CD4-positive, alpha-beta T cell treated with Interferon alpha-2 for 1 hour (primary cell): ENCODE measurements at places on chromosomes 16 and 17.

DNA sequence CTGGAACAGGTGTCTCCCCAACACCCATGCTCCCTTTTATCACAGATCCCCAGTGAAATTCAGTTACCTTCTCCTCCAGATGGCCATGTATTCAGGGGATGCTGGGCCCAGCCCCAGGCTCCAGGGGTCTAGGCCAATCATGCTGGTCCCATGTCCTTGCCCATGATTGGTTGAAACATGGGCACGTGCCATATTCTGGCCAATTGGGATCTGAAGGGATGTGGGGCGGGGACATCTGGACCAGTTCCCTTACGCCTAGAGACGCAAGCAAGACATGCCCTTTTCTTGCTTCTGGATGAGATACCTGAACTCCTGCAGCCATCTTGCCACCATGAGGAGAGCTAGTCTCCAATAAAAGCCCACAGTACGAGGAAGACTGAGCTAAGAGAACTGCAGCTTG lies 31.0 kb upstream of the ST6GALNAC1 start:
- no peak for DNase-seq

- DNase-seq: no peak
These were observed 9.0 kb upstream of the SLFN12L start for GRCh38 chr17:35546487-35546886.

- no peak for DNase-seq
These were observed 23.1 kb downstream of the MSI2 start for GRCh38 chr17:57279432-57279831.

GRCh38 chr17:1000597-1001461 lies 3.9 kb downstream of the TIMM22 start:
- no peak for DNase-seq

GRCh38 chr17:44794851-44795413 lies 35.2 kb downstream of the GJC1 start:
- DNase-seq: no peak

DNA sequence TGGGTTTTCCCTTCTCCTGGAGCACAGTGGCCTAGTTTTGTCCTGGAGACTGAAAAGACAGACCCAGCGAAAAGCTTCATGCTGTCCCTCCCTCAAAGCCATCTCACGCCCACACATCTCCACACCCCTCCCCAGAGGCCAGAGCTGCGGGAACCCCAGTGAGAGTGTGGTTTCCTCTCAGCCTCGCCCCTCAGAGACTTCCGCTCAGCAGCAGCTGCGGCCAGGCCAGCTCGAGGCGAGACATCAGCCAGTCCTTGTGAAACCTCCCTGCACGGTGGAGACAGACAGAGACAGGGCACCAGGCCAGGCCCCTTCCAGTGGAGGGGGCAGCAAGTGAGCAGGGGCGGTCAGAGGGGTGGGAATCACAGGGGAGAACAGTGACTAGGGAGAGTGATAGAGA lies 77.0 kb upstream of the TNRC6C start:
- DNase-seq: peak; percentile 86

DNA sequence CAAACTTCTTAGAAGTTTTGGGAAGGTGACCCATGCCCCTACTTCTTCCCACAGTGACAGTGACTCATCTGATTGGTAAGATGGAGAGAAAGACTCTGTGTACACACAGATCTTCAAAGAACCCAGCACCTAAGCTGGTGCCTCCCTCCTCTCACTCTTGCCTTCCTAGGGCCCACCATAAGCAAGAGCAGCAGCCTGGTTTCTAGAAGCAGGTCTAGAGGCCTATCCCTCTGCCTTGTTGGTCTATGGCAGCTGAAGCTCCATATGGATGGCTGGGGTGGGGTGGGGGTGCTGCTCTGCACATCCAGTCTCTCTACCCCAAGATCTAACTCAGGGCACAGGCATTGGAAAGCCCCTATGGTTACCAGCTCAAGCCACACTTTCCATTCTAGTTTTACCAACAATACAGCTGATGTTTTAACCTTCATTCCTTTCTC lies 47.5 kb downstream of the STAT3 start:
- DNase-seq: peak; percentile 32

- DNase-seq: no peak
These were observed 27.0 kb downstream of the RTN4RL1 start for GRCh38 chr17:1997927-1998742.

DNA sequence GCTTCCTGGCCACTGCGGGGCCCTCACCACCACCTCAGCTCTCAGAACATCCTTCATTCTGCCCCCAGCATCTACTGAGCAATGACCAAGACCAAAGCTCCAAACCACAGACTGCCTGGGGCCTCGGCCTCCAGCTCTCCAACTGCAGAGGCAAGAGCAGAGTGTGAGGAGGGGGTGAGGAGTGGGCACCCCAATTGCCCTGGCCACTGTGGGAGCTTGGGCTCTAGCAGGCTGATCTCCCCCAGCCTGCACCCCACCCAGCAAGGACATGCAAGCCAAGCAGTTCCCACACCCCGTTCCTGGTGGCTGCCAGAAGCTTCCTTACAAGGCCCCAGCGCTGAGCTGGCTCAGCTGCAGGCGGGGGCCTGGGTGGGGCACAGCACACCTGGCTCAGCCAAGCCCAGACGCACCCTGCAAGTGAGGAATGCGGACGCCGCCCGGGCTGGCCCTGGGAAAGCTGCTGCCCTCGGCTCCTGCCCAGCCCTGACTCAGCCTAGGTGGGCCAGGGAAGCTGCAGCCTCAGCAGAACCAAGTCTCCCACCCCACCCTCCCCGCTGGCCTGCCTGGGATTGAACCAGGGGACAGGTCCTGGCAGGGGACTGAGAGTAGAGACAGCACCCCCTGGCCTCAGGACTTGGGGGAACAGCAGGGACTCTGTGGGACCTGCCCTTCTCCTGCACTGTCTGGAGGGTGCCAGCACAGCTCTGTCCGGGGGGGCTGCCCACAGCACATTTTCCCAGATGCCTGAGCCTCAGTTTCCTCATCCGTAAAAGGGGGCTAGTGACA lies 29.7 kb upstream of the KRT17 start:
- DNase-seq: no peak

DNA sequence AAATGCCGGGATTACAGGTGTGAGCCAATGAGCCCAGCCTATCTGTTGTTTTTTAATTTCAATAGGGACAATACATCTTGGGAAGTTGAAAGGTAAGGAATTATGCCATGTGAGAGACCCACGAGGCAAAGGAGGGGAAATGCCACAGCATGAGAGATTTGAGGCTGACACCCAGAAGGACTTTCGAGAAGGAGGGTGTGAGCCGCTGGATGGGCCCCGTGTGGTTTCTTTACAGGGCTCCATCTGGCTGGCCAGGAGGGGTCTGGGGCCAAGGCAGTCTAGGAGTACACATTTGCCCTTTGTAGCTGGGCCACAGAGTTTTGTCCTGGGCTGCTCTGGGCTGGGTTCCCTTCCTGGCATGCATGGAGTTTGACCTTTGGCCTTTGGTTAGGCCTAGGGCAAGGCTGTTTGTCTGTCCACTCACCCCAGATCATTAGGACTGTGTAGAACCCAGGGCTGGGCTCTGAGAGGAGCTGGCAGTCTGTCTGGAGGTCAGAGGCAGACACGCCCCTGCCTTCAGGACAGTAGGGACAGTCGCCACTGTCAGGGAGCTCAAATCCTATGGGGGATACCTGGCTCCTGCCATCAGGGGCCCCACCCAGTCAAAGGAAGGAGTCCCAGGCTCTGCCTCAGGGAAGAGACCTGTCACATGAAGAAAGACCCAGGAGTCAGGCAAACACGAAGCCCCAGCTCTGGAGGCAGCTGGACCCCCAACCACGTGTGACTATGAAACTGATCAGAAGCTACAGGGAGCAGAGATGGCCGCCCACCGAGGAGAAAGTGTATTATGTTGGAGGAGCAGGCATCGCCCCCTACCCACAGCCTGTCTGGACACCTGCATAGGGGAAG lies 24.2 kb upstream of the NXPH3 start:
- no peak for DNase-seq

GRCh38 chr17:57866723-57867122 lies 16.9 kb upstream of the MRPS23 start:
- DNase-seq: no peak

DNA sequence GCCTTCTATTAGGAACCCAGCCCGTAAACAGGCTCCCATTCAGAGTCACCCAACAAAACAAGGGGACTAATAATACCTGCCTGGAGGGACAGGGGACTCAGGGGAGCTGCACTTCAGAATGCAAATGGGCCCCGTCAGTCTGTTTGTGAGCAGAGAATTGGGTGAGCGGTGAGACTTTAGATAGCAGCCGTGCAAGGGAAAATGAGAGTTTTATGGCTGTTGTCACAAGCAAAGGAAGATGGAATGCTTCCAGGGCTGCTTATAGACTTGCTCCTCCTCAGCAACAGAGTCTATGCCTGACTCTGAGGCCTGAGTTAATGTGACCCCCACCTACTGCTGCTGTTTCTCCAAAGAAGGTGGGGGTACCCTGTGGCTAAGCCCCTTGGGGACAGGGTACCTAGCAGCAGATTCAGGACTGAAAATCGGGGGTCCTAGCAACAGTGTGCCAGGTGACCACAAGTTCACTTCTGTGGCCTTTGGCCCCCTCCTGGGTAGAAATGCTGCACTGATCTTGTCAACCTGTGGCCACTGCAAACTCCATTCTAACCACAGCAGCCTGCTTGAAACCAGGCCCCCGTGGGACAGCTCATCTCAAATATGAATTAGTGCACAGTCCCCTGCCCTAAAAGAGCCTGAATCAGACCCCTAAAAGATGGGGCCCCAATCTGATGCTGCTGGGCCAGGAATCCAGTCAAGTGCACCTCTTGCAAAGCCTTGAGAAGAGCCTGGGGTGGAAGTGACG lies 126.4 kb downstream of the C16orf78 start:
- no peak for DNase-seq

- no peak for DNase-seq
These were observed 33.8 kb downstream of the PIPOX start for GRCh38 chr17:29076722-29077121.

DNA sequence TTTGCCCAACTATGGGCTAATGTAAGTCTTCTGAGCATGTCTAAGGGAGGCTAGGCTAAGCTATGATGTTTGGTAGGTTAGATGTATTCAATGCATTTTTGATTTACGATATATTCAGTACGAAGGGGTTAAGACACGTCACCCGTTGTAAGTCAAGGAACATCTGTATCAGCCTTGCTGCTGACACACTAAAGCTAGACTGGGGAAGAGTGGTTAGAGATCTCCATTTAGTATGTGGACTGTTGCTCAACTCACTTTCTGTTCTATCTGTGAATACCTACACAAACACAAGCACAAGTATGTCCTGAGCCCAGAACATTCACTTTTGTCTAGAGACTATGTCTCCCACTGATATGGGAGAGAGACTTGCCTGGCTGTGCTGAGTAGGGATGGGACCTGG lies 71.5 kb downstream of the VMP1 start:
- no peak for DNase-seq

DNA sequence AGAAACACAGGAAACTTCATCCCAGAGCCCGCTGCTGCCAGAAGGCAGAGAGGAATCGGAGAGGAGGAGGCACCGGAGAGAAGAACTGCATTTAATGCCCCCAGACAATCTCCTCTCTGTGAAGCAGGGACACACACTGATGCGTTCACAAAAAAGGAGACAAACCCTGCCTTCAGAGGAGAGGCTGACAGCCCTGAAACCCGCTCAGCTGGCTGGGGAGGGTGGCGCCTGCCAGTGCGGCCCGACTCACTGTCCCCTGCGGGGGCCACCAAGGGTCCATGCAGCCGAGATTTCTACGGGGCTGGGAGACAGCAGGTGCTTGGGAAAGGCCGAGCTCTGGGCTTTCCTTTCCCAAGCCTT lies 21.9 kb upstream of the CACNG1 start:
- DNase-seq: no peak

- no peak for DNase-seq
These were observed 166.4 kb downstream of the CCDC182 start for GRCh38 chr17:57578608-57579225.

- peak; percentile 30 for DNase-seq
These were observed 30.1 kb downstream of the VPS35 start for GRCh38 chr16:46658925-46659324.

GRCh38 chr17:45977976-45978626 lies 20.9 kb upstream of the STH start:
- DNase-seq: no peak
